ENCODE measurements at places on chromosomes 4 and X. TPM values are rescaled to one million over a fixed set of nuclear protein-coding genes. Genes with fewer than 3 reads are reported as not detected.

GRCh38 chr4:108540536-108540935, 79.8 kb upstream of the RPL34 start:
- no peak for DNase-seq

GRCh38 chr4:159284113-159284512, 181.2 kb downstream of the RAPGEF2 start:
- no peak for DNase-seq

- DNase-seq = no peak
These were observed 41.6 kb downstream of the TMA16 start for GRCh38 chr4:163536091-163536490.

DNA sequence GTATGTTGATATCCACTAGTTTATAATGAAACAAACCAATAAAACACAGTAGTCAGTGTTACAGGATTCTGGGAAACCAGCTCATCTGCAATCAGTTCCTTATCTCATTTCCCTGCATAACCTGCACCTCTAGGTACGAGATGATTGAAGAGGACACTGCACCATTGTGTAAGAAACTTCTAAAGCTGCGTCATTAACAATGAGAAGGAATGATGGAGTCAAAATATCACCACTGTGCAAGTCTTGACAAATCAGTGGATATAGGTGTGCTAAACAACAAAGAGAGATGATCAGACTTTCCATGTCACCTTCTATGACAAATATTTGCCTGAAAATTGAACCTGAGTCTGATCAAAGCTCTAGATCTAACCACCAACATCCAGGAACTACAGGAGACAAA, 40.7 kb upstream of the DHX15 start:
- DNase-seq = no peak

DNA sequence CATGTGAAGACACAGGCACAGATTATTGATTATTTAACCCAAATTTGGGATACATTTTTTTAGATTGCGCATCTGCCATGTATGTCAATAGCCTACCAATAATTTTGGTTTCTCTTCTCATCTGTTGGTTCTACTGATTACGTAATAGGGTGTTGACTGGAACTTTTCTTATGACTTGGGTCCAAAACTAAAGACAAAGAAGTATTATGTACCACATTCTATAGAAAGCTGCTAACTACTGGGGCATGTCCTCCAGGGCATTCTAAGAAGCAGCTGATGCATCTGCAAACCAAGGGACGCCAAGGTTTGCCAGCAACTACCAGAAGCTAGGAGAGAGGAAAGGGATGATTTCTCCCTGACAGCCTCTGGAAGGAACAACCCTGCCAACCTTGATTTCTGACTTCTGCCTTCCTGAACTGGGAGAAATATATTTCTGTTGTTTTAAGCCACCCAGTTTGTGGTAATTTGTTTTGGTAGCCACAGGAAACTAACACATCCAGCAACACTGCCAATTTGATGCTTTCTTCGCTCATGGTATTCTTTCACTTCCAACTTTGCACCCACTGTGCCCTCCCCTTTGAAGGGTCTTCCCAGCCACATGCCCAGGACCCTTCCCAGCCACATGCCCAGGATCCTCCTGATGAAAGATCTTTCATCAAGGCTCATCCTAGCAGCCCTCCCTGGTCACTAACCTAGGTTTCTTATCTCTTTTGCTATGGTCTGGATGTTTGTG, 15.9 kb upstream of the TLR1 start:
- DNase-seq = no peak

The PWWP3B gene
- not detected for total RNA-seq

The HTN3 gene
- not detected for total RNA-seq

The CC2D2A gene
- total RNA-seq = 26.4 TPM

The CDKL5 gene
- 28.7 TPM for total RNA-seq

The XG gene
- 9.0 TPM for total RNA-seq

The GABRQ gene
- not detected for total RNA-seq

The ING2 gene
- 10.0 TPM for total RNA-seq

The RBM46 gene
- not detected for total RNA-seq

The TNIP3 gene
- 0.19 TPM for total RNA-seq

The MAGEB1 gene
- total RNA-seq = not detected

The CUL4B gene
- total RNA-seq = 47.3 TPM
